Kidney epithelial cell (primary cell): ENCODE measurements at places on chromosomes 16 and 17.
A peak's percentile ranks its signal among the peaks of the same experiment; 100 is the strongest.

GRCh38 chr17:68714676-68715075 lies 113.5 kb upstream of the FAM20A start:
- DNase-seq: no peak

DNA sequence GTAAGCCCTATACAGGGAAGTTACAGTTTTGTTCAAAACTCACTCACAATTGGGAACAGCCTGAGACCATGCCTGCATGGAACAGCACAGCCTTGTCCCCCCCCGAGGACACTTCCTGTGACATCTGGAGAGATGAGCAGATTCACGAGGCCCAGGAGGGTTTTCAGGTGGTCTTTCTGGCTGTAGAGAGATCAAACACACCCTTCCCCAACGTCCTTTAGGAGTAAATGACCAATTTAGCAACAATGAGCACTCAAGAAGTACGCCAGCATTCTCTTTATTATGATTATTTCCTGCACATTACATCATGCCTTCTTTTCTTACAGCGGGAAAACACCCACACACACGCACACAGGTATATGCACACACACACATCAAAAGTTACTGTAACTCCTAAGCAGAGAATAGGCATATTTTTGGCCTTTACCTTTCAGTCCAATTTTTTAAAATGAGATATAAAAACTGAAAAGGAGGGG lies 39.0 kb downstream of the ADCY9 start:
- DNase-seq: no peak

DNA sequence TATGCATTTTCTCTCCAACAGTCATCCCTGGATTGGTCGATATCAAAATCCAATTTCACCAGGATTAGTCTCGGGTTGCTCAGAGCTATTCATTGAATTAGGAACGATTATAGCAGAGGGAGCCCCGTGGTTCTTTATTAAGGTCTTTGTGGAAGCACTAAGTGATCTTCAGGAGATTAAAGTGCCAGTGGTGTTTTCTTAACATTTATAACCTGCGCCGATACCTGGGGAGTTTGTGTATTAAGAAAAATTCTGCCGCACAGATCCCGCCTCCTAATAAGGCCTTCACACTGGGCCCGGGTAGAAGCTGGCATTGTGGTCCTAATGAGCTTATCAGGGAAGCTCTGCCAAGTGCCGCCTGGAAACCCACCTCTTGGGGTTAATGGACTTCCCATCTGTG lies 238.7 kb downstream of the RBFOX1 start:
- DNase-seq: no peak

DNA sequence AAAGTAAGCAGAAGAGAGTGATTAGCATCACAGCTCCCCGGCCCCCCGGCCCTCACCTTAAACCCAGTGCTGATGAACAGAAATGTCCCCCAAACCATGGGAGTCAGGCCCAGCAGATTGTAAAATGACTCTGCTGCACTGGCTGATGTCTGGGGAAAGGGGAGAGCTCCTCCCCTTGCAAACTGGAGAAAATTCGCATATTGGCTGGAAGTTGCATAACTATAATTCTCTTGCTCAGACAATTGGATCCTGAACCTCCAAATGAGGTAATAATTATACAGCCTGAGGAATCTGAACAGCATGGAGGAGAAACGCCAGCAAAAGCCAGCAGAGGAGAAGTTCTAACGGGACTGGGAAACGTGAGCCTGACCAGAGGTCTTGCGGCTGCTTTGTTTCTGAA lies 109.7 kb downstream of the C16orf95 start:
- DNase-seq: no peak

GRCh38 chr17:17872547-17873345 lies 36.0 kb upstream of the SREBF1 start:
- no peak for DNase-seq

- no peak for DNase-seq
These were observed 36.6 kb downstream of the CYLD start for GRCh38 chr16:50778284-50779163.

DNA sequence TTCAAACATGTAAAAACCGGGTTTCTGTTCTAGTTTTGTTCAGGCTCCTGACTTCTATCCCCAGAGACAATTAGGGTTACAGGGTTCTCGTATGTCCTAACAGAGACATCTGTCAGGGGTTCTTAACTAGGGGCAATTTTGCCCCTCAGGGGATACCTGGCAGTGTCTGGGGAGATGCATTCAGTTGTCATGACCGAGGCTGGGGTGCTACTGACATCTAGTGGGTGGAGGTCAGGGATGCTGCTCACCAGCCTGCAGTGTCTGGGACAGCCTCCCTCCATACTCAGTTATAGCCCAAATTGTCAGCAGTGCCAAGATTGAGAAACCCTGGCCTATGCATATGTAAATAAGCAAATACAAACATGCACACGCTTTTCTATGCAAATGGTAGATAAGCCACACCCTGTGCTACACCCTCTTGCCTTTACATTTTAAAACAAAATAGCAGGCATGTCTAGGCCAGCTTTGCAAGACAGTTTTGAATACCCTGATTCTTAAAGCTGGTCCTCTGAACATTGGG lies 37.4 kb downstream of the CLEC16A start:
- DNase-seq: no peak

GRCh38 chr16:52834736-52835465 lies 217.8 kb downstream of the CHD9NB start:
- DNase-seq: no peak

DNA sequence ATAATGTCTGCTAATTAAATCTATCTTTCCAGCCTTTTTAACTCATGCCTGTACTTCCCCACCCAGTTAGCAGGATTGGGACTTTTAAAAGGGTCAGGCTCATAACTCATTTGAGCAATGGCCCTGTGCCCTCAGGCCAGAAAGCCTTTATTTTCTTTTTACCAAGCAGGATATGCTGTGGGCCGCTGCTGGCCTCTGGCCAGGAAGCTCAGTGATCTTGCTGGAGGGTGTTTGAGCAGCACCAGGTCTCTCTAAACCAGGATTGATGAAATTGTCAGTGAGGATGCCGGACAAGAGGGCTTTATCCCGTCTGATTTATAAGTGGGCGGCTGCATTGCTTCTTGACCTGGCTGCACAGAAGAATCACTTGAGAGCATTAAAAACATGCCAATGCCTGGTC lies 187.8 kb downstream of the RAB11FIP4 start:
- DNase-seq: no peak

DNA sequence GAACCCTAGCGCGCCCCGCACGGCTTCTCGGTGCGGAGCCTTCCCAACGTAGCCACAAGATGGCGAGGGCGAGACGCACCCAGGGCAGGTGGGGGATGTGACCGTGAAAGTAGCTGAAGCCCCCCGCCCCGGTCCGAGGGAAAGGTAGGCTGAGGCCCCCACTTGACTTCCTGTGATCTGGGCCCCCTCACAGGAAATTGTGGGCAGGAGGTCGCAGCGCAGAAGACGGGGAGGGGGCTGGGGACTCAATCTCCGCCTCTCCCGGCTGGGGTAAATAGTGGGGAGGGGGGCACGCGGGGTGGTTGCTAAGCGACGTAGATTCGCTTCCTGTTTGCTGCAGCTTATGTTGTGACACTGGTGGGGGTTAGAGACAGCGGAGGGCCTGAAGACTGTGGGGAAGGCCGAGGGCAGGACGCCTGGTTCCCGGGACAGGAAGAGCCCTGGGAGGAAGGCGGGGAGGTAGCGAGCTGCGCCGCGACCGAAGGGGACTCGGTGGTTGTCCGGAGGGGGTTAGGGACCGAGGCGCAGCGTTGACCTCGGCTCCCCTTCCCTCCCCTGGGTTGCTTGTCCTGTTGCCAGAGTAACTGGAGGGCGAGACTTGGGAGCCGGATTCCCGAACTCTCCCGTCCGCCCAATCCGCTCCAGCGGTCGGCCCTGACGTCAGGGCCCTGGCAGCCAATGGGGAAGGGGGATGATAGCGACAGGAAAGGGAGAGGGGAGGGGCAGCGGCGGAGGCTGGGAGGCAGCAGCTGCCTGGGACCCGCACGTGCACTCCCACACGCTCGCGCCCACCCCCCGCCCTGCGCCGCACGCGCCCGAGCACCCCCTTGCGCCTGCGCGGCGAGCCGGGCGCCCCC lies 1.2 kb downstream of the KDM6B start:
- DNase-seq: peak; percentile 90

DNA sequence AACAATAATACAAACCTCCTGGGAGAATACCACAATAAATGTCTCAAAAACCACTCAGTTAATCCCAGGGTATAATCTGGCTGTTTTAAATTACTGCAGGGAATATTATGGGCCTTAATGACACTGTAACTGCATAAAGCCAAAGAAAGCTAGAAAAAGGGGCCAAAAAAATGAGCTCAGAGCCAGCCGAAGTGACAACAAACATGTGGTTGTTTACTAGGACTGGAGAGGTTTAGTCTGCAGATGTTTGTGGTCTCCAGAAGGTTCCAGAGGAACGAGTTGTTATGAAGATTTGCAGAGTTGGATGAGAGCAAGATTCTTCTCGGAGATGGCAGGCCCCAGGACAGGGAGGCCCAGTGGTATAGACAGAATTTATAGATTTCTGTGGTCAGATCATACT lies 97.1 kb upstream of the AKTIP start:
- DNase-seq: no peak

GRCh38 chr17:1322014-1322428 lies 42.6 kb downstream of the TRARG1 start:
- no peak for DNase-seq

- no peak for DNase-seq
These were observed 93.9 kb downstream of the CEP112 start for GRCh38 chr17:66098040-66098439.

GRCh38 chr16:69618307-69618706 lies 52.5 kb downstream of the NFAT5 start:
- no peak for DNase-seq

GRCh38 chr17:78966123-78966813 lies 13.5 kb downstream of the LGALS3BP start:
- no peak for DNase-seq

DNA sequence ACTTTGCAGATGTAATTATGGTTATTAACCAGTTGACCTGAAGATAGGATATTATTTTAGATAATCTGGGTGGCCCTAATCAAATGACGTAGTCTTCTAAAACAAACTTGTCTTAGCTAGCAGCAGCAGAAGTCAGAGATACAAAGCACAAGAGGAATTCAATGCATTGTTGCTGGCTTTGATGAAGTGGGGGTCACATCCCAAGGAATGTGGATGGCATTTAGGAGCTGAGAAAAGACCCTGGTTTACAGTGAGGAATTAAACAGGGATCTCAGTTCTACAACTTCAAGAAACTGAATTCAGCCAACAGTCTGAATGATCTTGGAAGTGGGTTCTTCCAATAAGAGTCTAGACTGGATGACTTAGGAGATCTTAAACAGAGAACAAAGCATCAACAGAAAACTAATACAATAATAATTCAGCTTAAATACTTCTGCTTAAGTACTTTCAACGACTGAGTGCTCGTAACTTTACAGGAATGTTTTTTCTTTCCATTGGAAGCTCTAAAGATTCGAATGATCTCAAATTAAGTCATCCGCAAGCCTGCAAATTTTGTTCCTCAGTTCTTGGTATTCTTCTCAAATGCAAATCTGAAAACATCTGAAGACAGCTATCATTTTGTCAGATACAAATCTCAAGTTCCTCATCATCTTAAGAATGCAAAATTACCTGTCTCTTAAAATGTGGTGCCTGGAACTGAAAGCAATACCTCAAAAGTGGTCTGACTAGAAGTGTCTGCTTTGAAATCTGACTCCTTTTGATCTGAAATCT lies 3.3 kb downstream of the C16orf46 start:
- DNase-seq: no peak

DNA sequence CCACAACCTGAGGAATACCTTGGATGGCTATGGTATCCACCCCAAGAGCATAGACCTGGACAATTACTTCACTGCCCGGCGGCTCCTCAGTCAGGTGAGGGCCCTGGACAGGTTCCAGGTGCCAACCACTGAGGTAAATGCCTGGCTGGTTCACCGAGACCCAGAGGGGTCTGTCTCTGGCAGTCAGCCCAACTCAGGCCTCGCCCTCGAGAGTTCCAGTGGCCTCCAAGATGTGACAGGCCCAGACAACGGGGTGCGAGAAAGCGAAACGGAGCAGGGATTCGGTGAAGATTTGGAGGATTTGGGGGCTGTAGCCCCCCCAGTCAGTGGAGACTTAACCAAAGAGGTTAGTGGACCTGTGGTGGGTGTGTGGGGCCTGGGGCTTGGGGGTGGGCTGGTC lies 3.1 kb downstream of the NFE2L1 start:
- DNase-seq: no peak

GRCh38 chr16:72172105-72173034 lies at the start of gene PMFBP1:
TSS of gene PMFBP1 (minus strand) at chr16:72172155. CDS start at chr16:72171208, 947 bp downstream.
- peak; percentile 65 for DNase-seq

DNA sequence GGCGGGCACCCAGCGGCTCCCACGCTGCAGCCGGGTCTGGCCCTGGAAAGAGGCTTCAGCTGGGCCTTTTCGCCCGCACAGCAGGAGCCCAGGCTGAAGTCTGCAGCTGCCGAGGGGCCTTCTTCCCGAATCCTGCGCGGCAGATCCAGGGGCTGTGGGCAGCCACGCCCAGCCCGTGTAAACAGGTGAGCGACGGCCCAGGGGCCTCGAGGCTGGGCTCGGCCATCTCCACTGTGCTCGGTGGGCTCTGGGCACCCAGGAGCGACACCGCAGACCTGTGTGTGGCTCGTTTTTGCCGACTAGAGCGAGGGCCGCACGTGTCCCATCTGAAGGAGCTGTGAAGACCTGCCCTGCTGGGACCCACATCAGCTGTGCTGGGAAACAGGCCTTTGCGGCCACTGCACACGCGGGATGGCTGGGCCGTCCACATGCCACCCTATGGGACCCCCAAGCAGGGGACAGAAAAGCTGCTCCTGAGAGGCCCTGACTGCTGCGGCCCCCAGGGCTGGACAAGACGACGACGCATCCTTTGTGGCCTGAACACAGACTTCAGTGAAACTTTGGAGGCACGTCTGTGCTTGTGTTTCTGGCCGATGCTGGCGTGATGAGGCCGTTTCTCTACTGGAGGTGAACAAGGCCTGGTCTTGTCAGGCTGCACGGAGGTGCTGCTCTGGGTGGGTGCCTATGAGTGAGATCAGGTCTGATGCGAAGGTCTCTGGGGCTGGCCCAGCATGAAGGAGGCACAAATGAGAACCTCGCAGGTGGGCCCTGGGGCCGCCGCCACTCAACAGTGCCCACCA lies 5.2 kb upstream of the APRT start:
- no peak for DNase-seq

GRCh38 chr17:78789149-78789662 lies 7.1 kb upstream of the CYTH1 start:
- no peak for DNase-seq

- no peak for DNase-seq
These were observed 46.4 kb downstream of the SLFN5 start for GRCh38 chr17:35289222-35289621.

- no peak for DNase-seq
These were observed 1.6 kb upstream of the TBX21 start for GRCh38 chr17:47731396-47731795.

GRCh38 chr16:77574867-77575624 lies 140.2 kb upstream of the ADAMTS18 start:
- DNase-seq: no peak

GRCh38 chr16:29876594-29877249 lies 13.7 kb upstream of the CDIPT start:
- no peak for DNase-seq

- no peak for DNase-seq
These were observed 132.8 kb downstream of the SEC14L1 start for GRCh38 chr17:77273397-77274085.

GRCh38 chr16:76946879-76947278 lies 244.1 kb upstream of the MON1B start:
- DNase-seq: peak; percentile 57

GRCh38 chr17:75691801-75692626 lies 24.9 kb downstream of the SAP30BP start:
- DNase-seq: no peak

- DNase-seq: no peak
These were observed 11.5 kb upstream of the FOXF1 start for GRCh38 chr16:86498671-86499439.
